ENCODE measurements at places on chromosomes 11 and 22.

- no peak for DNase-seq
Measured at GRCh38 chr22:38862375-38863329, 9.4 kb downstream of the CBX6 start.

DNA sequence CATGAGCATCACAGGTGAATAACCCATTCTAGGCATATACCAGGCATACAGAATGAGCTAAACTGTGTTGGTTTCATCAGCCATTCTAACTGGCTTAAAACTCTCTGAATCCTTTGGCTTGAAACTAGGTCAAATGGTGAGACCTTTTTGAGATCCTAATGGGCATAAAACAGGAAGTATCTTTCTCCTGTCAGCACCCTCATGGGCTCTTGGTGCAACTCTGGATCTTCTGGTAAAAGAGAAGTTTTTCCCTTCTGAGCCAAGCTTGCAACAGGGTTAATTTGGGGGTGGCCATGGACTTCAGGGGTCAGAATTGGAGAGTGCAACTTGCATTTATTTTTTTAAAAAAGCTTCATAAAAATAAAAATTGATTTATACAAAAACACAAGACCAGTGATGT lies 67.9 kb upstream of the GRAMD1B start:
- no peak for DNase-seq

- no peak for DNase-seq
Measured at GRCh38 chr22:47891609-47892008, 1129.2 kb downstream of the TBC1D22A start.

DNA sequence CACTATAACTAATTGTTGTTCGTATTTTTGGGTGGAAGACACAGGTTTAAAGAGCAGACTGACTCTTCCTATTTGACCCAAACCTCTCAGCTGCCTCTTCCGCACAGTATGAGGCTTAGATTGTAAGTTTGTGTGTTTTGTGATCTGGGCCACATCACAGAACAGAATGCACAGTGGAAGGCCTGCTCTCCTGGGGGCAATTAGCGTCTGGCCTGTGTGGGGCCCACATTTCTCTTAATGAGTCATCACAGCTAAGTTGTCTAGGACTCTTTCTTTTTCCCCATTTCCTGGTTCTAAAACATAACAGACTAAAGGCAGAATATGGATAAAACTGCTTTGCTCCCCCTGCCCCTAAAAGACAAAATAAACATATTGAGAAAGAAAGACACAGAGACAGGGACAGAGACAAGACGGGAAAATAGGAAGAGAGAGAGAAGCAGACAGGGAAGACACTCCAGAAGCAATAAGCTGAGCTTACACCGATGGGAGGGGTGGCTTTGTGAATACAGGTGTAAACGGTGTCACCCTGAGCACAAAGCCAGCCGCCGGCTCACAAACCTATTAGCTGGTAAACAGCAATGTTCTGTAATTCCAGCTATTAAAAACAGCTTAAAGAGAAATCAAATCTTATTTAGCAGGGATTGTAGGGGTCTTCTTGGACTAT lies 127.4 kb upstream of the OPCML start:
- no peak for DNase-seq

DNA sequence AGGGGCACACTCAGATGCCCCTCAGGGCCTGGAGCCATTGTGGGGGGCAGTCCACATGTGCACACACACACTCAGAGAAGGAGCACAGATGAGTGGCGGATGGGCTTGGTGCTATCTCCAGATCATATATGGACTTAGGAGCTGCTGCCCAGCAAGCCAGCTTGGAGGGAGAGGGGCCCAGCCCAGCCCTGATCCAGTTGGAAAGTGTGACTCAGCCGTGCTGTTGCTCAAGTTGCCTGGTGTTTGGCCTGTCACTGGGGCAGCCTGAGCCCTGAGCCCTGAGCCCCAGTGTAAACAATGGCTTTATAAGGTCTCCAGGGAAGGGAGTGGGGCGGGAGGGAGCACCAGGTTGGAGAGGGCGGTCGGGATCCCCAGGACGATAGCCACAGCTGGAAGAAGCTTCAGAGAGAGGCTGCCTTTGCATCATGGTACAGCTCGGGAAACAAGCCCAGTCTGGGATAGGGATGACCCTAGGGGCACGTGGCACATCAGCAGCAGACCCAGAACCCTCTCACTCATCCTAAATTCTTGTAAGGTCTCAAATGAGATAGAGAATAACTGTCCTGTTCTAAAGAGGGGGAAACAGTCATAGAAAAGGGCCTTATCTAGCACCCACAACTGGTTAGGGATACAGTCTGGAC lies 4.8 kb downstream of the SELENOM start:
- peak; percentile 61 for DNase-seq

DNA sequence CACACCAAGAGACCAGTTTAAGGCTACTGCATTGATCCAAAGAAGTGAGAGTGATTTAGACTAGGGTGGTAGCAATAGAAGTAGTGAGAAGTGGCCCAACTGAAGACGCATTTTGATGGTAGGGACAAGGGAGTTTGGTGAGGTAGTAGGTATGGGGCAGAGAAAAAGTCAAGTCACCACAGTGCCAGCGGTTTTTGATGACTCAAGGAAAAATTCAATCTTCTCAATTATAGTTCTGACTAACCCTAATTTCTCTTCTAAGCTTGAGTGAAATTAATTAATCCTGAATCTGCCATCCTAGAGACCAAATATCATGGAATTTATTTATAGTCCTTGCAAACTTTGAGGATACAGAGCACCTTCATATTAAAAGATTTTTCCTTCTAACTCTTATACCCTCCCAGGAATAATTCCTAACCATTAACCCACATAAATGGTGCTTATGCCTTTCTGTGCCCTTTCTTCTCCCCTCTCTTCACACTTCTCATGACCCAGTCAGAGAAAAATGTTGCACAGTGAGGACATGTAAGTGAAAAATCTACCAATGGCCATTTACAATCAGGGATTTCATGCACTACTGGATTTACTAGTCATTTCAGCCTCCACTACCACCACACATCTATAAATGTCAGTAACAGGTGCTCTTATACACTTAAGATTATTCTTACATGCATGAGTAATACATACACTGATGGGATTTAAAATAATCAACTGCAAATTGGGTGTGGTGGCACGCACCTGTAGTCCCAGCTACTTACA lies 45.9 kb upstream of the ARHGAP32 start:
- no peak for DNase-seq

- no peak for DNase-seq
Measured at GRCh38 chr22:49308300-49308699, 519.4 kb downstream of the BRD1 start.

GRCh38 chr11:6012035-6012668 lies 5.4 kb upstream of the OR56A4 start:
- DNase-seq = no peak

- no peak for DNase-seq
Measured at GRCh38 chr11:30285416-30286121, 37.3 kb upstream of the ARL14EP start.

DNA sequence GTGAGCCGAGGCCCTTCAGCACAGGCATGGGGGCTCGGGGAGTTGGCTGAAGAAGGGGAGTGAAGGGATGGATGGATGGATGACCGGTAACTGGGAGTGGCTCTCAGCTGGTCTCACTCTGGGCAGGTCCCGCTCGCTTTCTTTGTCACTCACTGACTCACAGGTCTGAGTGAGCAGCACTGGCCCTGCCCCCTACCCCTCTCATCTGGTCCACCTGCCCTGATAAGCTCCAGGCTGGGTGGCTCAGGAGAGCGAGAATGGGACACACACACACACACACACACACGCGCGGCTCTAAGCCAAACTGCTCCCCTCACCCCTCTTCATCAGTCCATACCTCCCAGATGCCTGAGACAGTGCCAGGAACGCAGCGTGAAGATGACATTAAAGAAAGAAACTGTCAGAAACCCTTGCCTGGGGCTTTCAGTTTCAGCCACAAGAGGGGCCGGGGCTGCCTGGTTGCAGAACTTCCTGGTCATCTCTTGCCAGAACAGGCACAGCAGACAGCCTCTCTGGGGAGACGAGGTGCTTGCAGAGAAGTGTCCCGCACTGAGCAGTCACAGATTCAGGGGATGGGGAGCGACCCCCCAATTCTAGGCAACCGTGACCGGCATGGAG lies 16.5 kb upstream of the SHISAL1 start:
- DNase-seq = no peak

DNA sequence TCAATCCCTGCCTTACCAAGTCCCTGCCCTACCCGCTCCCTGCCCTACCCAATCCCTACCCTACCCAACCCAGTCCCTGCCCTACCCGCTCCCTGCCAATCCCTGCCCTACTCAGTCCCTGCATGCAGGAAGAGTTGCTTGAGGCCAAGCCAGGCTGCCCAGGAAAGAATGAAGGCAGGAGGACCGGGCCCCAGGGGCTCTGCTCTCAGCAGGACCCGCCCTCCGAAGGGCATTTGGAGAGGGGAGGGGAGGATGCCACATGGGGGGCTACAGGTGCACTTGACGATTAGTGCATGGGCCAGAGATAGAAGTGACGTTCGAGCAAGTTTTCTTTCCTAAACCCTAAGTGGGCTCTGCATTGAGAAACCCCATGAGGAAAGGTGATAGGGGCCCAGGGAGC lies 581.2 kb downstream of the TBC1D22A start:
- no peak for DNase-seq

- no peak for DNase-seq
Measured at GRCh38 chr11:116525961-116526495, 246.8 kb downstream of the BUD13 start.

DNA sequence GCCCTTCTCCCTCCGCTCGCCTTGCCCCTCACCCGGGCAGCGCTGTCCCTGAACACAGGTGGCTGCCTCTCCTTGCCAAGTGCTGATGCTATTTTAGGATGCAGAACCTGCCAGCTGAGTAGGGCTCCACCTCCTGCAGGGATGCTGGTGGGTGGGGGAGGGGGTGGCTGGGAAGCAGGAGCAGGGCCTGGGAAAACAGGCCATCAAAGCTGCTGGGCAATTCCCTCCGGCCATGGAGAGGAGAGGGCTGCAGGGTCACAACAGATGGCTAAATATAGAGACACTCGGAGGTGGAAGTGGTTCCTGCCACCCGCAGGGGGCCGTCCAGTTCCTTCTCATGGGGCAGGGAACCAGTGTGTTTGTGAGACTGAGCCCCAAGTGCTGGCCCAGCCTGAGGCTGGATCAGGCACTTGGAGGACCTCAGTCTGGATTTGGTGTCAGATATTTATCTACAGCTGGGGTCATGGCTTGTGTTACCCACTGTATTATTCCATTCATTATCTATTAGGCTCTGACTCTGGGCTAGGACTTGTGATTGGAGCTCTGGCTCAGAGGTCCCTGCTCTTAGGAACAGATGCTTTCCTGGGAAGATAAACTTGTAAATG lies 59.6 kb downstream of the LRRC32 start:
- no peak for DNase-seq

- no peak for DNase-seq
Measured at GRCh38 chr22:33105501-33105911, 47.3 kb upstream of the SYN3 start.

- no peak for DNase-seq
Measured at GRCh38 chr11:69831985-69832384, 12.8 kb upstream of the FGF3 start.

DNA sequence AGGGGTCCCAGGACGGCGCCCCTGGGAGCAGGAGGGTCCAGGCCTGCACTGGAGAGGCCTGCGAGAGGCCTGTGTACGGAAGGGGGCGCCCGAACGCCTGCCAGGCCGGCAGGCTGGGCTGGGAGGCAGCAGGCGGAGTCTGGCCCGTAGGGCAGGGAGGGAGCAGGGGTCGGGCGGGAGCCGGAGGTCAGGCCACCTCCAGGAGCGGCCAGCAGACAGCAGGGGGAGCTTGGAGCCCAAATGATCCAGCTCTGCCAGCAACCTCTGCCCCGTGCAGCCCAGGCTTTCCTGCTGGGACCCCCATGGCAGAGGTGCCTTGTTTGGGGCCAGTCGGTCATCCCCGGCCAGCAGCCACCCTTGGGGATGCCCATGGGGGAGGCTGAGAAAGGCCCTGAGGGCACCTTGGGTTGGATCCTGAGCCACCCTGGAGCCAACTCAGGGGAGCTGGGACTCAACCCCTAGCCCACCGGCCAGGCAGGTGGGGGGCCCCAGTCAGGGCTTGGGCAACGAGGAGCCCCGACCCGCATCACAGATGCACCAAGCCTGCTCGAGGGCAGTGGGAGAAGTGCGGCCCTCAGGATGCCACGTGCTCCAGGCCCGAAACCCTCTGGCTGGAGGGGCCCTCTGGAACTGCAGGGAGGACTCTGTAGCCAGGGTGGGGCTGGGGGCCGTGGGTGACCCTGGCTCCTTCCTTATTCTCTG lies 9.6 kb upstream of the SYT8 start:
- DNase-seq = no peak

DNA sequence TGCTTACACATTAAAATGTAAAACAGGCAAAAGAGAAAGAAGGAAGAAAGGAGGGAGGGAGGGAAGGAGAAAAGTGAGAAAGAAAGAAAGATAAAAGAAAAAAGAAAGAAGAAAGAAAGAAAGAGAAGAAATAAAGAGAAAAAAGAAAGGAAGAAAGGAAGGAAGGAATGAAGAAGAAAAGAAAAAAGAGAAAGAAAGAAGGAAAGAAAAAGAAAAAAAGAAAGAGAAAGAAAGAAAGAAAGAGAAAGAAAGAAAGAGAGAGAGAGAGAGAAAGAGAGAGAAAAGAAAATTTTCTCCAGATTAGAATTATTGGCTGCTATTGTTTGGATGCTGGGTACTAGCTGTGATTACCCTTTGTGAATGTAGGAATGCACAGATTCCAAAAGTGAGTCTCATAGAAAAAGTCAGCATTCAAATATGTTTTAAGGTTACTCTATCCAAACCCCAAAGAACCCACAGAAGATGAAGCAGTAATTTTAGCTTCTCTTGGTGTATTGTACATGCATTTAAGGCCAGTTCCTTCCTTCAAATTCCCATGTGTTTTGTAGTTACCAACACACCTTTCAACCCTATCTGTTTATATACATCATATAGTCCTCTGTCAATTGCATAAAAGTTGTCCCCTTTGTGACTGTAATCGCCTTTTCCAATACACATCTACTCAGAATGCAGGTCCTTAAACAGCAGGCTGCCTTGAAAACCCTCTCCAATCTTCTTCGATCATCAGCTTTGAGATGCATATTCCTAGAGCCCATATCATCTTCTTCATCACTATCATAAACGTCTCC lies 789 bp upstream of the FAM111A start:
- no peak for DNase-seq

GRCh38 chr11:126808836-126809235 lies 191.7 kb downstream of the KIRREL3 start:
- DNase-seq = no peak

GRCh38 chr11:27040302-27041115 lies at the start of gene BBOX1:
Gene BBOX1 (plus strand): TSS chr11:27040815. CDS start chr11:27055431, 14,616 bp downstream.
- peak; percentile 38 for DNase-seq

GRCh38 chr11:133383689-133384088 lies 148.6 kb downstream of the OPCML start:
- DNase-seq = no peak

Measured in retinal pigment epithelial cell (primary cell).